Kidney glomerular epithelial cell (primary cell): ENCODE measurements at places on chromosomes 6 and 20.

DNA sequence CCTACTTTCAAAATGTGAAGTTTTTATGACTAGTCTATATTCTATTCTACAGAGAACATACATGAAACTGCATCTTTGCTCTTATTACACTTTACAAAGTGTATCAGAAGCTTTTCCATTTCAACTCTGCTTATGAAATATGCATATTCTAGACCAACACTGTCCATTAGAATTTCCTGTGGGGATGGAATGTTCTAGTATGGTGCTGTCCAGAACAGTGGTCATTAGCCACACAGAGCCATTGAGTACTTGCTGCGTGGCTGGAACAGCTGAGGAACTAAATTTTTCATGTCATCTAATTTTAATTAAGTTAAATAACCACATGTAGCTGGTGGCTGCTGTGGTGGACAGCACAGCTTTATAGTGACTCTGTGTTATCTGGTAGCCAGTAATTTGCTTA lies 105.9 kb upstream of the PDE10A start:
- DNase-seq = no peak

DNA sequence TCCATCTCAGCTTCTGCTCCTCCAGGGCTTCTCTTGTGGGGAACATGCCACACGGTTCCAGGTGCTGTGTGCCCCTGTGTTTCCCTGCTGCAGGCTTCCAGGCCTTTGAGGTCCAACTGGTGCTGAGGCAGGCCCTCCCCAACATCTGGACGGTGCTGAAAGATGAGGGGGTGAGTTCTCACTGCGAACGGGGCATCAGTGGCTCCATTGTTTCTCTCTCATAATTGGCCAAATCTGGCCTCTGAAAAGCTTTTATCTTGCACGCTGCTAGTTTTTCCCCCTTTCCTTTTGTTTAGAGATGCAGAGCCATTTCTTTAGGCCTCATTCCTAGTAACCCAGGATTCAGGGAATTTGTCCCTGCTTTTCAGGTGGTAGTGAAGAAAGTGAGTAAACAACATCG lies 8.6 kb downstream of the PNLDC1 start:
- DNase-seq = no peak

DNA sequence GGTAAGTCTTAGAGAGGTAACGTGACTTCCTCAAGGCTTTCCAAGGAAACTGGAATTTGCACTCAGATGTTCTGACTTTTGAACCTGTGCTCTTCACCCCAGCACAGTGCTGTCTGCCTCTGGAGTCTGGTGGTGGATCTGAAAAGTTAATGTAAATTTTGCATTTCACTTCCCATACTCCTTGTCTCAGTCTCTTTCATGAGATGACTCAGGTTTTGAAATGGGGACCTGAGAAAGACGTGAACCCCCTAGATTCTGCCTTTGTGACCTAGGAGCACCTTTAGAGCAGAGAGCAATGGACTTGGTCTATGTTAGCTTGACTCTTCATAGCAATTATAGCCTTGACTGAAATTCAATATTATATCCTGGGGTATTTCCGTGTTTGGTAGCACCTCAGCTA lies 223.0 kb downstream of the QKI start:
- DNase-seq = no peak

- no peak for DNase-seq
Observed at GRCh38 chr6:30564114-30564513, 7.0 kb downstream of the PRR3 start.

DNA sequence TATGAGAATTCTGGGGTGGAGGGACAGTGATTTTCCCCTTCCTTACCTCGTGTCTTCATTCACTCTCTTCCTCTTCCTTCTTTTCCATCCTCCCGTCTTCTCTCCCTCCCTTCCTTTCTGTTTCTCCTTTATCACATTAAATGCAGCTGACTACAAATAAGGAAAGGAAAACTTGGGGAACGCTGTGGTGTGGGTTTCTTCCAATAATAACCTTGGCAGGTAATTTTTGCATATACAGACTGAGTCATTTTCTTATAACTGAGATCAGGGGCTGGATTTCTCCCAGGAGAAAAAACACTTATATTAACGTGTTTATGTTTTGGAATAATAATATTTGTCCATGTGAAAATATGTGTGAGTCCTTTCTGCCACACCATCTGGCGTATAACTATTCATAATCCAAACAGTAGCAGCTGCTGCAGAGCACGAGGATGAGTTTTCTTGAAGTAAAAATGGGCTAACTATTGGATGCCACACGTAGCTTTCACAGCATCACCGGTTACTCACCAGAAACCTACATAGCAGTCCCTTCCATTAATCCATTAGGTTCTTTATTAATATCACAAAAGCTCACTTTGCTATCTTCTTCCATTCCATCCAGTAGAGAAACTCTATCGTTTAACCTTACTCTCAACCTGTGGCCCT lies 139.2 kb upstream of the SASH1 start:
- DNase-seq = no peak

GRCh38 chr20:58069207-58069606 lies 159.2 kb downstream of the ANKRD60 start:
- DNase-seq = no peak

GRCh38 chr20:62485062-62485700 lies 9.4 kb upstream of the GATA5 start:
- peak; percentile 66 for DNase-seq

DNA sequence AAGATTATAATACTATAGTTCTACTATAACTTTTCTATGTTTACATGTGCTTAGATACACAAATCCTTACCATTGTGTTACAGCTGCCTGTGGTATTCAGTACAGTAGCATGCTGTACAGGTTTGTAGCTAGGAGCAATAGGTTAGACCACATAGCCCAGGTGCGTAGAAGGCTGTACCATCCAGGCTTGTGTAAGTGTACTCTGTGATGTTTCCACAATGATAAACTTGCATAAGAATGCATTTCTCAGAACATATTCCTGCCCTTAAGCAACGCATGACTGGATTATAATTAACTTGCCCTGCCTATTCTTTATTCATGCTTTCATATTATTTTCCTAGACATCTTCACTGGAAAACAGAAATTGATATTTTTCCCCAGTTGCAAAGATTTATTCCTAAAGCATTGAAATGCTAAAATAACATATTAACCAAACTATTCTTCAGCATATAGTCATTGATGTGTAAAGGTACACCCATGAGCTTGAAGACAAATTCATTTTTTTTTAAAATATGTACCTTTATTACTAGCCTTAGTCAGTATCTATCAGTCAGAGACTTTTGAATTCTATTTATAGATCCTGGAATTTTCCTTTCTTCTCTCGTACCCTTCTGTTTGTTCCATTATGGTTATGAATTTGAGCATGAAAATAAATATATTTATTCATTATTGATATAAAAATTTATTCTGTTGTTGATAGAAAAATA lies 7.2 kb upstream of the CTAGE9 start:
- no peak for DNase-seq

GRCh38 chr6:44989391-44989790 lies 338.7 kb upstream of the RUNX2 start:
- no peak for DNase-seq

DNA sequence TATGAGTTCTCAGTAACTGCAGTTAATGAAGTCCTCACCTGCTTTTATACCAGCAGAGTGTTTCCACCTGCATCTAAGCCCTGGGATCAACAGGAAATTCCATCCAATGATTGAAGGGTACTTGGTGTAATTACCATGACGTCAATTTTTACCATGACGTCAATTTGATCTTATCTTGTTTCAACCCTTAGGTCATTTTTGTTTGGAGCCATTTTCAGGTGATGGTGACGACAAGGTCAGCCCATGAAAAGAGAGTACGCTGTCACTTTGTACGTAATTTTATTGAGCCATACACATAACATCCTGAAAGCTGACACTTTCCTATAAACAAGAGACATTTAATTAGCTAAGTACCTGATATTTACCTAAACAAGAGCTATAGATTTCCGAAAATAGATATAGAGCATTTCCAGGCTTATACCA lies at the start of gene CGA:
Gene CGA (minus strand): TSS at position 20 of the 423 bp plus-strand sequence. CDS start 6,906 bp downstream, outside the sequence.
- no peak for DNase-seq

- DNase-seq = peak; percentile 92
Observed at GRCh38 chr6:26045065-26045927, 41.9 kb upstream of the HFE start.

DNA sequence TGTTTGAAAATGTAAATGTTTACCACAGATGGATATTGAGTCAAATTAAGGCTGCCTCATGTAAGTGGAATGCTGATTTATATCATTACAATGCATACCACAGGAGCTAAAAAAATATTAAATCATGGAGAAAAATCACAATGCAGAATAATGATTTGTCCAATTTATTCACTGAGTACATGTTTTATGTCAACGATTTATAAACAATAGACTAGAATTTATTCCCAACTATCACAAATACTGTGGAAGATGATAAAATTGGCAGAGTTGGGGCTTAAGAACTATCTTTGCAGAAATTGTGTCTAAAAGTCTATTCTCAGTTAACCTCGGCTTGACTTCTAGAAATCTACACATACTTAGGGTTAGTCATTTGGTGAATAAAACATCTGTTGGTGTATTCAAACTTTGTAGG lies 472.1 kb upstream of the MARCKS start:
- no peak for DNase-seq

GRCh38 chr6:117444600-117444999 lies 18.9 kb upstream of the ROS1 start:
- DNase-seq = no peak

DNA sequence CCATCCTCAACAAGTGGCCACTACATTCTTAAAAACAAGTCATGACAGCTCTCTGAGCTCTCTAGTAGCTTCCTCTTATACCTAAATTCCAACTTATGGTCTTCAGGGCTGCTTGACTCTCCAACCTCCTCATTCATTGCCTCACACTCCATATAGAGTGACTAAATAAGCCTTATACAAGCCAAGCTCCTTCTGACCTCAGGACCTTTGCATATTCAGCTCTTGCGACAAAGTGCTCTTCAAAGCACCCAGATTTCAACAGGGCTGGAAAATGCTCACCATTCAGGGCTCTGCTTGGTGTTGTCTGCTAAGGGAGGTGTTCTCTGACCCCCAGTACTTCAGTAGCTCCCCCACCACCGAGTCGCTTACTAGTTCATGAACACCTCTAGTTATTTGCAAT lies 3.7 kb downstream of the TREML2 start:
- DNase-seq = no peak

DNA sequence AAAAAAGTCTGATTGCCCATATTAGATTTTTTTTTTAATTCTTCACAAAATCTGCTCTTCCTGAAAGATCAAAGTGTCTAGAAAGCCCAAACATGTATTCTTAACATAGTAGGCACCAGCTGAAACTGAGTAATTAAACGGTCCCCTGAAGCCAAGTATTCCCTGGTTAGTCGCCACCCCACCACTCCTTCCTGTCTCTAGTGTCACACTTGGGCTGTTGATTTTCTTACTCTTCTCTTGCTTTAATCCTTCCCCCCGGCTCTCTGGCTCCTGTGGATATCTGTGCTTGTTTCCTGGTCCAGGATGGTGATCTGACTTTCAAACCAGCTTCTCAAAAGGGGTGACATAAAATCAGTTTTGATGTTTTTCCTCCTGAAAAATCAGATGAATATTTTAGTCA lies 162.9 kb downstream of the QKI start:
- DNase-seq = no peak

GRCh38 chr20:54004445-54004844 lies 65.9 kb downstream of the BCAS1 start:
- no peak for DNase-seq

DNA sequence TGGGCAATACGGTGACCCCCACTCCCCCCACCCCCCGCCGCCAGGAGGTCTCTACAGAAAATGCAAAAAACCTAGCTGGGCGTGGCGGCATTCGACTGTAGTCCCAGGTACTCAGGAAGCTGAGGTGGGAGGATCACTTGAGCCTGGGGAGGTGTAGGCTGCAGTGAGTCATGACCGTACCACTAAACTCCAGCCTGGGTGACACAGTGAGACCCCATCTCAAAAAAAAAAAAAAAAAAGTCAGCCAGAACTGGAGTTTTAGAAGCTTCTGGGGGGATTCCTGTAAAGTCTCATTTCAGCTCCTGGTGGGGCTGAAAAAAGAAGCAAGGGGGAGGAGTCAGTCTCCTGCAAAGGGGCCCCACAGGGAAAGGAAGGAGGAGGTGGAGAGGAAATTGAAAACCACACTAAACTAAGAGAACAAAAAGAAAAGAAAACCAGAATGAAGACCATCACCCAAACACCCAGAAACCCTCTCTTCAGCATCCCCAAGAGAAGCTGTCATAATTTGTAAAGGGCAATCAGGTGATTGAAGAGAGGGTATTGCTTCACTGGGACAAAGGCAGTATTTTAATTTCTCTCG lies 50.4 kb downstream of the NOL4L start:
- DNase-seq = no peak

DNA sequence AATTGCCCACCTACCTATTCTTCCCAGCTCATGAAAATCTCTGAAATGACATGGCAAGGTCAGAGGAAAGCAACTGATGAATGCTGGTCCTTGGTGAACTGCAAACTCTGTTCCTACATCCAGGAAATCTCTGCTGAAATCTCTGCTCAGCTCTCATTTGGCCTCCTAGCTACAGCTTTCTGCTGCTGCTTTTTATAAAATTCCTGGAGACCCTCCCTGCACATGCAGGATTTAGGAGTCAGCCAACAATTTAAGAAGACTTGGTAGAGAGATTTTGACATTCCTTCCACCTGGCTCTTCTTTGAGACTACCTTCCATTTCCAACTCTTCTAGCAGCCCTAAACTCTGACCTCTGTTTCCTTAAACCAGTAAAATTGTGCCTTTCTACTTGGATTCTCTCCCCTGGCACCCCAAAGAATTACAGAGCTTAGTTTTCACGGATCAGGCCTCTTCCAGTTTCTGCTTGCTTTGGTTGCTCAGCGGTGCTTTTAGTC lies 55.5 kb downstream of the PDE7B start:
- no peak for DNase-seq
